ENCODE measurements at places on chromosomes 11 and 22. TPM values are rescaled to one million over a fixed set of nuclear protein-coding genes. Genes with fewer than 3 reads are reported as not detected.

DNA sequence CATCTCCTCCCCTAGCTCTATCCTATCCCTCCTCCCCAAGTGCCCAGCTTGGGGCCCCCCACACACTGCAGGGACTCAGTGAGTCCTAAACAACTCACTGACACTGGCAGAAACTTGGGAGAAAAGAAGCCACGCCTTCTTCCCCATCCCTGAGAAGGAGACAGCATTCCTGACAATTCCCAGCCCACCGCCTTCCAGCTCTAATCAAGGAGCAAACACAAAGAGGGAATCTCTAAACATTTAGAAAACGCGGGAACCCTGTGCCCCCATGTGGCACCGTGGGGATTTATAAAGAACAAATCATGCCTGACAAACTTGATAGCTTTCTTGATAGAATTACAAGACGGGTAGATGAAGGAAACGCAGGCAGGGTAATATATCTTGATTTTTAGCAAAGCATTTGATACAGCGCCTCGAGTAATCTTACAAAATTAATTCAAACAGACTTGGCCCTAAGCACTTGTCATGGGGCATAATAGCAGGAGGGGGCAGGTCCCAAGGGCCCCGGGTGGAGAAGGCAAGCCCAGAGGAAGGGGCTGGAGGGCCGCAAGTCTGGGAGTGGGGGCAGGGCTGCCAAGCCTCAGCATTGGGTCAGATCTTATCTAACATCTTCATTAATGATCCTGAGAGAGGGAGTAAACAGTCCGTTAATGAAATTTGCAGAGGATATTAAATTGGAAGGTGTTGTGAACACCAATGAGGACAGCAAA is 4.5 kb downstream of the CHST1 start:
- DNase-seq, result no peak

SIRT3 gene
- 24.4 TPM for total RNA-seq

- DNase-seq, result no peak
Measured at GRCh38 chr11:83643115-83643514, 356.9 kb upstream of the CCDC90B start.

DNA sequence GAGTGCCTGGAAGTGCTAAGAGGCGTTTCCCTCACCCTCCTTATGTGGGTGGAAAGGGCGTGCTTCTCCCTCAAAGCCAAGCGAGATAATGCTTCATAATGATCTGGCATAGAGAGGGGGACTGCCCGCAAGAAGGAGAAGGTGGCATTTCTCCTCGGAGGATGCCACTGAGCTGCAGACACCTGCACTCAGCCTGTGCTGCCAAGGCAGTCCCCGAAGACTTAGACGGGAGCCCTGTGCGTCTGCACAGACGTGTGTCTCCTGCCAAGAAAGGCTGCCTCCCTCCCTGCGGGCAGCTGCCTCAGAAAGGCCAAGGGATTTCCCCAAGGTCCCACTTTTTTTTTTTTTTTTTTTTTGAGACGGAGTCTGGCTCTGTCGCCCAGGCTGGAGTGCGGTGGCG is 48.1 kb upstream of the SPATA19 start:
- no peak for DNase-seq

DNA sequence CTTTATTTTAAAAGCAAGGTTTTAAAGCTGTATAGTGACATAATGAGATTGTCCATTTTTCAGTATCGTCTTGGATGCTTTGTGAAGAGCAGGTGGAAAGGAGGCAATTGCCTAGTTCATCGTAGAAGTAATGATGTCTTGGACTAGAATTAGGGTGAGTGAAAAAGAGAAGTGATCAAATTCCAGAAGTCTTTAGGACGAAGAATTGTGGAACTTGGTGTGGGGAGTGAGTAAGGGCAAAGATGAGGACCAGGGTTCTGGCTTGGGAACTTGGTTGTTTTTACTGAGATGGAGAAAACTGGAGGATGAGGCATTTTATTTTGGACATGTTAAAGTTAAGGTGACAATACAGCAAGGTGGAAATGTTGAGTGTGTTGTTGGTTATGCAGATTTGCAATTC is 1.2 kb downstream of the ILK start:
- DNase-seq, result no peak

GRCh38 chr22:46150655-46151477 is 540 bp downstream of the PPARA start:
- peak; percentile 56 for DNase-seq

- no peak for DNase-seq
Measured at GRCh38 chr11:61112575-61112974, 10.3 kb downstream of the CD5 start.

DNA sequence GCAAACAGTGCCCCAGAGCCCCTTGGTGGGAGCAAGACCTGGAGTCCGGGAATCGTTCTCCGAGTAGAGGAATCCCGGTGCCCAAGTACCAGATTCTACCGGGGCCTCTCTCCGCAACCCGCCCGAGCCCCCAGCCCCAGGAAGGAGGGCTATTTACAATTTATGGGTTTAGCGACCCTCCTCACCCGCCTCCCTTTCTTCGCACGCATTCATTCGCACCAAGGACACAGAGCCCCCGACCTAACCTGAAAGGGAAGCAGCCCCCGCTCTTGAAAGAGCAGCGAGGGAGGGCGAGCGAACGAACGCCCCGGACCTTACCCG is 628 bp downstream of the LRP4 start:
- no peak for DNase-seq

TIGD3 gene
- 1.5 TPM for total RNA-seq

- no peak for DNase-seq
Measured at GRCh38 chr11:12243486-12243885, 133.1 kb downstream of the MICAL2 start.

GGT5 gene
- total RNA-seq, result not detected

GRAMD1B gene
- total RNA-seq, result 4.2 TPM

DNA sequence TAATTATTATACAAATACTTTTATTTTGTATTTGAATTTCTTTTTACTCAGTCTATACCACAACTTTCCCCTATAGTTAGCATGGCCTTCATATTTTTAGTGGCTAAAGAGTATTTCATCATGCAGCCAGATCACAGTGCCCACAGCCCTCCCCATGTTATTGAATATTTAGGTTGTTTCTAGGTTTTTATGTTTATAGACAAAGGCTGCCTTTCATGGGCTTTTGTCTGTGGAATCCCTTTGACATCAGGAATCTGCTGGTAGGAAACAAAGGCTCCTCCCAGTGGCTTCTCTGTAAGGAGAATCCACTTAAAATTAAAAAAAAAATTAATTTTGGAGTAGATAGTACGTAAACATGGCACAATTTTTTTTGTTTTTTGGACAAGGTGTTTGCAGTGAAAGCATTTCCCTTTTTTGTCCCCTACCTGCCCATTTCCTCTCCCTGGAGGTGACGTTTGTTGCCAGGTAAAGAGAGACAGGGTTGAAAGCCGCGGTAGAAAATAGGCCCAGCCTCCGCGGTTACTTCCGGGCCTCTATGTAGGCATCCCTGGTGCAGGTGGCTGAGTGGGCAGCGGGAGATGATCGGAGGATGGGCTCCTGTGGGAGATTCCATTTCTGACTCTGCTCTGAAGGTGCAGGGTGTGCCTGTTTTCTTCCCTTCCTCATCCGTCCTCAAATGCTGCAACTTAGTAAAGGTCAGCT is 82.2 kb upstream of the OR4B1 start:
- no peak for DNase-seq

DNA sequence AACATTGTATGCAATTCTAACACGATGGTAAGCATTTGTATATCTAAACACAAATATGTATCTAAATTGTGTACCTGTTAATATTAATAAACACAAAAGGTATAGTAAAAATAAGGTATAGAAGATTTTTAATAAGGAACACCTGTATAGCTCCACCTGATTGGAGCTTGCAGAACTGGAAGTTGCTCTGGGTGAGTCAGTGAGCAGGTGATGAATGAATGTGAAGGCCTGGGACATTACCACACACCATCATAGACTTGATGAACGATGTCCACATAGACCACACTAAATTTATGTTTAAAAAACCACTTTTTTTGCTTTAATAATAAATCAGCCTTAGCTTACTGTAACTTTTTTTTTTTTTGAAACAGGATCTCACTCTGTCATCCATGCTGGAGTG is 97.6 kb upstream of the CLMP start:
- no peak for DNase-seq

DNA sequence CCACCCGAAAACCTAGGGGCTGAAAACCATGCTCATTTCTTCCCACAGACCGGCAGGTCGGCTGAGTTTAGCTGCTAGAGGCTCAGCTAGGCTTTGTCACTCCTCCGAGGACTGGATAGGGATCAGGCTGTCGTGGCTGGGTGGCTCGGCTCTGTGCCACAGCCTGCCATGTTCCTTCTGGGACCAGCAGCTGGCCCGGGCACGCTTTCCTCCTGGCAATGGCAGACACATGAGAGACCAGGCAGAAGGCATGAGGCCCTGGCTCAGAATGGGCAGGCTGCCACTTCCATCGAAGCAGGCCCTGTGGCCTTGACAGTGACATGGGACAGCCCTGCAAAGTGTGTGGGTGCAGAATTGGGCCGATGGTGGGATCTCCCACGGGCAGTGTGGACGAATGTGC is 20.9 kb downstream of the PARVG start:
- no peak for DNase-seq

- DNase-seq, result no peak
Measured at GRCh38 chr11:70325824-70326223, 55.3 kb downstream of the PPFIA1 start.

HBG2 gene
- not detected for total RNA-seq

GRCh38 chr11:19225581-19225980 is 15.2 kb downstream of the E2F8 start:
- no peak for DNase-seq

DNA sequence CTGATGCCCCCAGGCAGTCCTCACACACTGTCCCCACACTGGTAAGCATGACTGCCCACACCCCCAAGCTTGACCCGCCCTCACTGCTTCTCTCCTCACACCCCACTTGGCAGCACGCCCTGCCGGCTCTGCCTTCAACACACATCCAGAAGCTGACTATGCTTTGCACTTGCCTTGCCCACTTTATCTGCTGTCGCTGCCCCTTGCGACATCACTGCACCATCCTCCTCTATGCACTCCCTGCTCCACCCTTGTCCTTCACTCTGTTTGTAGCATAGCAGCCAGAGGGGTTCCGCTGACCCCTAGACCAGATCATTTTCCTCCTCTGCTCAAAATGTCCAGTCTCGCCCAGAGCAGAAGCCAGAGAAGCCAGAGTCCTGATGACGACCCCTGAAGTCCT is 25.3 kb upstream of the SLC25A1 start:
- DNase-seq, result no peak

DNA sequence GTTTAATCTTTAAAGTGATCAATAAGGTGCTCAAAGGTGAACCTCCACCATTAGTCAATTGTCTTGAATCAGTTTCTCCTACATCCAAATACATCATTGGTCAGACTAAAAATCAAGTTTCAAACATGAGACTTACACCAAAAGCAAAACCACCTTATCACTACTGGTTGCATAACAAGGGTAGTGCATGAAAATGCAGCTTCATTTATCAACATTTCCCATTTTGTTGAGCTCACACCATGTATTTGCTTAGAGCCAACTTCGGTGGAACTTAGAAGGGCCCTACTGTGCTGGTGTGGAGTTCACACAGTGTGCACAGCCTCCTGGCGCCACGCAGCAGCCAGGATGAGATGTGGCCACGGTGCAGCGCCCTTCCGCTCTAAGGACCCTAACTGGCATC is 23.1 kb upstream of the PHLDA2 start:
- DNase-seq, result no peak

NEU3 gene
- total RNA-seq, result 2.4 TPM

RRM1 gene
- total RNA-seq, result 104 TPM

APOL6 gene
- total RNA-seq, result 21.5 TPM

DNA sequence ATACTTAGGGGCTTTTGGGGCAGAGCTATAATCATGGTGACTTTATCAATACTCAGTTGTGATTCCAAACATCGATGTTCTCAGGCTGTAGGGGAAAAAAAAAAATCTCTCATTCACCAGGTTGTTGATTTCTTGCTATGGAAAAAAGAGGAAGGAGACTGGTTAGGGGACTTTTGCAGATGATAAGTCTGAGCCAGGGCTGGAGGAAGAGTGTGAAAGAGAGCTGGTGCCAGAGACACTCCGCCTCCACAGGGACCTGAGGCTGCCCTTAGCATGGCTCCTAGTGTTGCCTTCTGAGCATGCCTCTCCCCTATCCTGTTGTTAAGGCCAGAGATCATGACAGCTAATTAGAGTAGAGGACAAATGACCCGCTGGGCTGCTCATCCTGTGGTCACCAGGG is 16.9 kb downstream of the UPB1 start:
- DNase-seq, result no peak

DNA sequence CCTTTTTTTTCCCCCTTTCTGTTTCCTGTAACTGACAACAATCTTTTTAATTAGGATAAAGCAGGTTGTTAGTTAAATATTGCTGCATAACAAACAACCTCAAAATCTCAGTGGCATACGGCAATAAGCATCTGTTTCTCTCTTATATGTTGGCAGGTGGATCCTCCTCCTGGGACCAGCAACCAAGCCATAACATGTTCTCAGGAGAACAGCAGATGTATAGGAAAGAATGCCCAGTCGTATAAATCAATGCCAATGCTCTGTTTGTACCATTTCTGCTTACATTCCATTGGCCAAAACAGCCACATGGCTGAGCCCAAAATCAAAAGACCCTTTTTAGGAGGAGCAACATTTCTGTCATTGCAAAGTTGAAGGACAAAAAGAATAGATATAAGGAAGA is 445.7 kb downstream of the AASDHPPT start:
- DNase-seq, result no peak
